ENCODE measurements at places on chromosomes 4 and X.

- no peak for DNase-seq
These were observed at the start of gene FLNA for GRCh38 chrX:154374313-154375155. TSS of gene FLNA (minus strand) at chrX:154374634. CDS start at chrX:154371245, 3,389 bp downstream.

DNA sequence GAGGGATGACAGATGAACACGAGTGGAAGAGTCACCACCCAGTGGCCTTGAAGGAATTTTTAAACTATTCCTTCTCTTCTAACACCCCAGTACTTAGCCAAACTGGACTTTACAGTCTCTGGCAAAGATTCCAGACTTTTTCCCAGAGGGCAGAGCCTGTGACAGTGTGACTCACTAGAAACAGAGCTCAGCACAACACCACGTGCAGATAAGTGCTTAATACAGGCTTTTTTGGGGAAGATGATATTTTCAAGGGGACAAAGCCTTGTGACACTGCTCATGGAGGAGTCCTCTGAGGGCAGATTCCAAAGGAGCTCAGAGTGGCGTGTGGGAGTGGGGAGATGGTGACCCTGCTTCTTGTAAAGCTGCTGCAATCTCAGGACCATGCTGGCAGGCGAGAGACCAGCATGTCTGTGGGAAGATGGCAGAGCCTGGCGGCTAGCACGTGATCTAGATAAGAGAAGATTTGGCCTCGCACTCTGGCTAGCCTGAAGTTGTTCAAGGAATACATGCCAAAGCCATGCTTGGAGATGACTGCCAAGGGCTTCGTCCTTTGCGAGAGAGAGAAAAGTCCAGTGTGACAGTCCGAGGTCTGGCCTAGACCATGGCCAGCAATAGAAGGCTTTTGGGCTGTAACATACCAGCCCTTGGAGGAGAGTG, 2.4 kb downstream of the RAB33A start:
- DNase-seq = peak; percentile 74

- peak; percentile 59 for DNase-seq
These were observed 25.1 kb downstream of the ARL13A start for GRCh38 chrX:100994352-100995281.

DNA sequence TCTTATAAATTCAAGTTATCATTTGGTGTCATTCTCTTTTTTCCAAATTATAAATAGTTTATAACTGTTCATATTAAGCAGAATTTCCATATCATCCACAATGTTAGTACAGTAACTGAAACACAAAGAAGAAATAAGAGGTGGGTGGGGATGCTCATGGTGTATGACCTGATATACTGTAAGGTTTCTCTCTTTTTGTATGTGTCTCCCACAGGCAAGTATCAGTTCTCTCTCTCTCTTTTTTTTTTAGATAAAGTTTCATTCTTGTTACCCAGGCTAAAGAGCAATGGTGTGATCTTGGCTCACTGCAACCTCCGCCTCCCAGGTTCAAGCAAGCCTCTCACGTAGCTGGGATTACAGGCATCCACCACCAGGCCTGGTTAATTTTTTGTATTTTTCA, 43.7 kb upstream of the UGT2A3 start:
- no peak for DNase-seq

GRCh38 chrX:10087391-10087790, 69.4 kb upstream of the CLCN4 start:
- no peak for DNase-seq

- no peak for DNase-seq
These were observed 48.1 kb upstream of the PLK4 start for GRCh38 chr4:127832585-127832984.

DNA sequence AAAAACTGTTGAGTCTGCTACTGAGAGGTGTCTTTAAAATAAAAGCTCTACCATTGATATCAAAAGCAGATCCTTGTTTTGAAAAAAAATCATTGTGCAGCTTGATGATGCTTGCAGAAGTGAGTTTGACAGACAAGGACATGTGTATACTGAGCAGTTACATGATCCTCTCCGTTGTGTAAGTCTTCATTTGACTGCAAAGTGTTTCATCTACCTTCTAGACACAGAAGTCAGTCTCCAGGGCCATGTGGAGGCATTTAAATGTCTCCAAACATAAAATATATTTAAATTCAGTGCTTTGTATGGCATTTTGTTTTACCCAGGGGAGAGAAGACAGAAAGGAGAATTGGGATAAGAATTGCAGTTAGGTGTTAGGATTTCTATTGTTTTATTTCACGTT, 107.8 kb upstream of the MYOZ2 start:
- DNase-seq = no peak
